ENCODE measurements at places on chromosomes 1 and 21.

GRCh38 chr1:198486903-198487302 is 53.6 kb downstream of the ATP6V1G3 start:
- no peak for DNase-seq

- no peak for DNase-seq
These were observed 240.2 kb downstream of the AJAP1 start for GRCh38 chr1:4894566-4894965.

DNA sequence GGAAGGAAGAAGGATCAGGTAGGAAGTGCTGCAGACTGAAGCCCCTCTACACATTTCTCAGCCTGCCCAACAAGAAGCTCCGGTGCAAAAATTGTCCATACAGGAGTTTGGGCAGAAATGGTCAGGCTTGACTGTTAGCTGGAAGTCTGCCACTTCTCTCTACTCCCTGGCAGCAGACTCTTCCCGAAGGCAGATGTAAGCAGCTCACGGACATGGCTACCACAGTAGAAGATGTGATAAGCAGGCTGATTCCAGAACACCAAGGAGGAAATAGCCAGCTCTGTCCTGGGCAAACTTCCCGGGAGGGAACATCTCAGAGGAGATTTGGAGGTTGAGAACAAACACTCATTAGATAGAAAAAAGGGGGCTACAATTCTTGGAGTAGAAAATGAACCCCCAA is 52.6 kb downstream of the TRABD2B start:
- no peak for DNase-seq

DNA sequence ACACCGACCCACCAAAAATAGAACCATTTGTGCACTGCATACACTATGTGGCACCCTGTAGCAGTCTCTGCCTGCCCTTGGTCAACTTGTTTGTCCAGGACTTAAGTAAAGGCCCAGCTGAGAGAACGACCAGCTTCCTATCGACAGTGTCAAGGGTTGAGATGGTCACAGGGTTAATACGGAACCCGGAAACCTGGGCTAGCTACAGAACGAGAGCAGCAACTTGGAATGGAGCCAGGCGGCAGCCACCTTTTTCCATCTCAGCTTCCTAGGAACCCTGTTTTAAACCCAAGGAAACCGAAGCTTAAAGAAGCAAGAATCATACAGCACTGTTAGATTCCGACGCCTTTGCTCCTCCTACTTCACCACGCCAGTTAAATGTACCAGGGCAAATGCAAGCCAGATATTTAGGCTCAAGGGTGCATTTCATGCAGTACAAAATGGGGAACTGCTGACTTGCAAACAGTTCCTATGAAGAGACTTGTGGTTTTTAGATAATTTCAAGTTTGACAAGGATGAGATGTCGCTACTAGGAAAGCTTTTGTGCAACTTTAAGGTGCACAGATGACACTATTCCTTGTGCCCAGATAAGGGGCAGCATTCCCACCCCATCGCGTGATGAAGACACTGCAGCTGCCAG is 35.5 kb downstream of the SLC66A1 start:
- DNase-seq: no peak

GRCh38 chr1:59309795-59310548 is 13.1 kb downstream of the FGGY start:
- DNase-seq: no peak

GRCh38 chr1:53593758-53594380 is 134.7 kb downstream of the DMRTB1 start:
- DNase-seq: no peak

- no peak for DNase-seq
These were observed 9.8 kb downstream of the OVGP1 start for GRCh38 chr1:111417755-111418154.

- DNase-seq: no peak
These were observed 70.2 kb upstream of the KIF26B start for GRCh38 chr1:245084551-245084950.

- no peak for DNase-seq
These were observed 91.6 kb downstream of the DDAH1 start for GRCh38 chr1:85373378-85373708.

DNA sequence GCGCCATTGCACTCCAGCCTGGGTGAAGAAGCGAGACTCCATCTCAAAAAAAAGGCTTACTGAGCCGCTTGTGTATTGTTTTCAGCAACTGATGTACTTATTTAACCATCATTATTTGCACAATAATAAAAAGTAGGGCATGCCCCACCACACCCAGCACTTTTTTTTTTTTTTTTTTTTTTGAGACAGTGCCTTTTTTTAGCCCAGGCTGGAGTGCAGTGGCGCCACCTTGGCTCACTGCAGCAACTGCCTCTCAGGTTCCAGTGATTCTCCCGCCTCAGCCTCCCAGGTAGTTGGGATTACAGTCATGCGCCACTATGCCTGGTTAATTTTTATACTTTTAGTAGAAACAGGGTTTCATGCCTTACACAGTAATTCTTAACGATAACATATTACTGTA is 12.2 kb upstream of the TRNAU1AP start:
- DNase-seq: no peak

GRCh38 chr1:192140382-192140781 is 17.9 kb upstream of the RGS18 start:
- no peak for DNase-seq

GRCh38 chr1:230167419-230167852 is 100.4 kb downstream of the GALNT2 start:
- peak; percentile 4 for DNase-seq

- no peak for DNase-seq
These were observed 51.7 kb upstream of the DUSP10 start for GRCh38 chr1:221793439-221794078.

DNA sequence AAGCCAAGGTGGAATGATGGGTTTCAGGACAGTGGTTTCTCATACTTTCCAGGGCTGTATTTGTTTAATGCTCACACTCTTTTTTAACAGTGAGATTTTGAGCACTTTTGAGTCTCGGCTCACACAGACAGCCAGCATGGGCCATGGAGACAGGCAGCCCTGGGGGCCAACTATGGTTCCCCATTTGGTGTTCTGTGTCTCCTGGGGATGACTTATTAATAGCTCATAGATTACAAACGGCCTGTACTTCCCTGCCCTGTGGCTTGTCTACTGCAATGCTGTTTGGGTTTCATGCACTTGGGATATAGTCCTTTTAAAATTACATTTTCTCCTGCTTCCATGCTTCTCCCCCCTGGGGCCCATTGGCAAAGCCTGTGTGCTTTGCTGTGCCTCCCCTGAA is 178.3 kb downstream of the KCNJ6 start:
- DNase-seq: no peak

DNA sequence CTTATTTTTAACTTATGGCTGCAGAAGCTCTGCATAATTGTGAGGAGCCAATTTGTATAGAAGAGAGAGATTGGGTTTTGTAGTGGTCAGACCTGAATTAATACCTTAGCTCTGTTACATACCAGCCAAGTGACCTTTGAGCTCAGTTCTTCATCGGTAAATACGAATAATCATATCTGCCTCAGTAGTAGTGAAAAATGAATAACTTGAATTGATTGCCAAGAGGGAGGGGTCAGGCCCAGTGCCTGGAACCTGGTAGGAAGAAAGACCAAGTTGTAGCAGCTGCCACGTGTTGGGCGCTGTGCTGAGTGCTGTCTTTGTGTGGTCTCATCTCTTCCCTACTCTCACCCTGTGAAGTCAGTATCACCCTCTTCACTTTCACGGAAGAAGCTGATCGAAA is 247.5 kb downstream of the PBX1 start:
- no peak for DNase-seq

DNA sequence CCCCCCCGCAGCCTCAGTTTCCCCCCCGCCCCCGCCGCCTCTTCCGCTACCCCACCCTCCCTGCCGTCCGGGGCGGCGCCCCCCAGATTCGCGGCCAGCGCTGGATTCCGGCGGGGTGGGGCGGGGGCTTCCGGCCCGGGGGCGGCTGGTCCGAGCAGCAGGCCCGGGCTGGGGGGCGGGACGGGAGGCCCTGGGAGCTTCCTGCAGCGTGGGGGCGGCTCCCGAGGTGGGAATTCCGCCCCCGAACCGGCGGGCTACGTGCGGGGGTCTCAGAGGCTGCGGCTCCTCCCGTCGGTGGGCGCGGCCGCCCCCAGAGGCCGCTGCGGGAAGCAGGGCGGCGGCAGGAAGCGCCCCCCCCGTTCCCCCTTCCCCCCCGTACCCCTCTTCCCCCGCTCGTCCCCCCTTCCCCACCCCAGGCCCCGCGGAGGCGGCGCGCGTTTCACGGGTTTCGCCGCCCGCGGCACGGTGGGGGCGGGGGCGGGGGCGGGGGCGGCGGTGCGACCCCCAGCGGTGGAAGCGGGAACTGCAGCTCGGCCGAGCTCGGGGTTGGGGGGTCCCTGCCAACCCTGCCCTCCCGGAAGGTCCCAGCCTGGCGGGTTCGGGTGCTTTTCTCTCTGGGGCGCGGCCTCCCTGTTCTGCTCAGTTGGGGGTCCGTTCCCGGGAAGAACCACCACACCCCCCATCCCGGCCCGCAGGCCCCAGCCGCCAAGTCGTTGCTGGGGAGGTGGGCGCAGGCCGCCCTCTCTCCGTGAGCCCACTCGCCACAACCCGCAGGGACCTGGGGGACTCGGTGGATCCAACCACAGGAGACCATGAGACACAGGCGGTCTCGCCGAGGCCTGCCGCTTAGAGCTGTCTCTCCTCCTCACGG is 76.3 kb downstream of the MORN1 start:
- no peak for DNase-seq

DNA sequence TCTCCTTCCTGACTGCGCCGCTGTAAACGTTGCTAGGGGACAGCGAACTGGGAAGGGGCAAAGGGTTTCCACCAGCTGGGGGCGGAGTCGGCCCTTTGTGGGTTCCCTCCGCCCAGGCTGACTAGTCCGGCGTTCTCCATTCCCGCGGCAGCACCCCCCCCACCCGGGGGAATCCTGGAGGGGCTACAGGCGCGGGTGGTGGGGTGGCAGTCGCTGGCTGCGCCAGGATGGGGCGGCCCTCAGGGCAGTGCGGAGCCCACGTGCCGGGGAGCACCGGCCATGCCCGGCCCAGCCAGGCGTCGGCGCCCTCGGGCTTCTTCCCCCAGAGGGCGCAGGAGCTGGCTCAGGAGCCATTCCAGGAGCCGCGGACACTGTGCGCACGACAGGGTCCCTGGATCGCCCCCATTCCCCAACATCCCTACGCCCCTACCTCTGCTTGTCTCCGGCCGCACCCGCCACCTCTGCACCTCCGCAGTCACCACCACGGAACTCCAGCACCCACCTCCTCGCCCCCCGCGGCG is 476 bp downstream of the BATF3 start:
- no peak for DNase-seq

GRCh38 chr1:202834771-202835547 is 24.2 kb downstream of the PCAT6 start:
- DNase-seq: no peak

DNA sequence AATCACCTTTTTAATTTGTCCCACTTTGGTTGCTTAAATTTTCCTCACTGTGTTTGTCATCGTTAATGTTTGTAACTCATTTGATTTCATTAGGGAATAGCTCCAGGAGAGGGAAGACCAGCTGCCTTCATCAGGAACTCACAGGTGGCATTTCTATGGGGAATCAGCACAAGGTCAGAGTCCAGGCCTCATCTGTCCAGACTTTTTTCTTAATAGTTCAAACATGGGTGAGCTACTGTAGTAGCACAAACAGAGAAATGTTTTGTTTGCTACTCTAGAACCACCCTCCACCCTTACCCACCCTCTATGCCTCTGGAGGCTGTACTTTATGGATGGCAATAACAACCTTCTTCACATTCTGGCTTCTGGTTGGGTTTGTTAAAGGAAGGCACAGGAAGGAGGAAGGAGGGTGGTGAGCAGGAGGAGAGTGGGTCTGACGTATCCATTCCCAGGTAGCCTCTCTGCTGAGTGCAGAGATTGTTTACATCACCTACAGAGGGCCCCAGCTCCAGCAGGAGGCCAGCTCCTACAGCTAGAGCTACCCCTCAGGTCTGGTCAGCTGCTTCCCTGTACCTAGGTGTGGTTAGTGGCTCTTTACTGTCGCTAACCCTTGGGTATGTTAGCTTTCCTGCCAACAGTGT is 8.1 kb upstream of the TEDDM1 start:
- DNase-seq: no peak

DNA sequence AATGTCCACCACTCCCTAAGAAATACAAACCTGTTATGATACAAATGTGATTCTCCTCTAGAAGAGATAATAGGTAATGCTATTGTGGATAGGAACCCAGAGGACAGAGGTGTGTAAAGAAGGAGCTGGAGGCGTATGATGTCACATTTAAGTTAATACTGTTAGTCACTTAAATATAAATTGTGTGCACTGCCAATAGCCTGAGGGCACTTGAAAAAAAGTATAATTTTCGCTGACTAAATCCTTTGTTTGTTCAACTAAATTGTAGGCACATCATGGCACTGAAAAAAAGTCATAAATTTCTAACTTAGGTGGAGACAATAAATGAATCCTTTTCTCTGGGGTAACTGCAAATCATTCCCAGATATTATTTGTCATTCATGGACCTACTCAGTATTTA is 4.4 kb downstream of the RCSD1 start:
- no peak for DNase-seq

DNA sequence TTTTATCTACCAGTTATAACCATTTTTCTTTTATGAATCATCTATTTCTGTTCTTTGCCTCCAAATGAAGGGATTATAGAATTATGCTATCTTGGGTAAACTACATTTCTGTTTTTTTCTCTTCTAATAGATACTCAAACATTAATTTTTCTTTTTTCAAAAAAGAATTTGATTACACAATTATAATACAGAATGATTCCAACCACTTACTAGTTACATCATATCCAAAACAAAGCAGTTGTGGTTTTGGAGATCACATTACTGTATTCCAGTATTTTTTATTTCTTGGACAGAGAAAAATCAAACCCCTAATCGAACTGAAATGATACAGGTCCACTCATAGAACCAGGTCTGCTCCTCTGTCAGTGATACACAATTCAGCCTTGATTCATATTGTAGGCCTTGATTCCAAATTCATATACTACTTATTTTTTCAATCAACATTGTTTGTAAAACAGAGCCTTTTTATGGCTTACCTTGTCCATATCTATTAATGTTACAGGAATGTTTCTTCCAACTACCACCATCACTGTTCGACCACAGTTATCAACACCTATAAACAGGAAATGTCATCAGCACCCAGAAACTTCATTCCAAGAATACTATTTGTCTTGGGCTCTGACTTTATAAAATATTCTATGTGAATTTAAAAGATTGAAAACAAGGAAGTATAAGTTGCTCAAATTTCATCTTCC is 43.2 kb downstream of the GDAP2 start:
- DNase-seq: no peak

DNA sequence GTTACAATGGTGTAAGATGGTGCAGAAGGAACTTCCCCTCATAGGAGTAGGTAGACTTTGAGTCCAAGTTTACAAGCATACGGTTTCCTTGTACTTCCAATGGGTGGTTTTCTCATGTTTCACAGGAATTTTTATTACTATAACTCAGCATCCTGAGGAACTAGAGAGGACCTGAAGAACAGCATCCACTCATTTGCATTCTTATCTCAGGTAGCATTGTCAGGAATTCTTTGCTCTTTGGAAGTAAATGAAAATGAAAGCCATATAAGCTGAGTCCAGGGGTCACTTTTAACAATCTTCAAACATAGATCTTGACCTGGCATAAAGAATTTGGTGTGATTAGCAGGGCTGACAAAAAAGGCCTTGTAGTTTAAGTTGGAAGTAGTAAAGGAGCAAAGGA is 34.4 kb downstream of the CLCA4 start:
- no peak for DNase-seq

Data from NCI-H187 (cell line).